ENCODE measurements at places on chromosomes 2 and 18. TPM values are rescaled to one million over a fixed set of nuclear protein-coding genes. Genes with fewer than 3 reads are reported as not detected.

DNA sequence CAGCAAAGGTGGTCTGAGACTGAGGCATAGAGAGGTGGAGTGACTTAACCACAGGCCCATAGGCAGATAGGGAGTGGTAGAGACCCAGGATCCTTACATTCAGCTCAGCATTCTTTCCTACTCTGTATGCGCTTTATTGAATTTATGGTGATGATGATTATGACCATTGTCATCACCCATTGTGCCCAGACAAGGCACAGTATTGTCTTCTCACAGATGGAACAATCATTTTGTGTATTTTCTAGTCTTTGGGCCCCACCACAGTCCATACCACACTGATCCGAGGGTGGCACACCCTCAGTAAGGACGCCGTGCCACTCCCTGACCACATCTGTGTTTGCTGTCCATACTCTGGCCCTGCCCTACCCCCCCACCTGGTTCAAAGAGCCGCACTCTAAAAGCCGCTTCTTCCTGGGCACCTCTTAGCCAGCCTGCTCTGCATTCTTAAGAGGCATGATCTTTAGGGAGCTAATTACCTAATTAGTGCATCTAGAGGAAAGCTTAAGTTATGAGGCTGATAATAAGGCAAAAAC, 179.6 kb upstream of the SMAD2 start:
- no peak for DNase-seq

DNA sequence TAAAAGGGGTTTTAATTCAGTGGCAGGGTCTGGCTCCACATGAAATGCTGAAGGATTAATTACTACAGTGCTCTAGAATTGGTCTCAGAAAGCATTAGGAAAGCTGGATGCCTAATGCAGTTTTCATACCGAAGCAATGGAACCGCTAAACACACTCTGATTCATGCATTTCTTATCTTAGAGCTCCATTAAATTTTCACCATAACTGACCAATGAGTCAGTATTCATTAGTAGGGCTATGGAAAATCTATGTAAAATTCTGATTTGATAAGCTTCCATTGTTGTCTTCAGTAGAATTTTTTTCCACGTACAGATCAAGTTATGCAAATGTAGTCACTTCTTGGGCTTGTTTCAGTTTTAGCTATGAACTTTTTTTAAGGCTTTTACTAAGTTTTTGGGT, 359.9 kb downstream of the ARHGAP15 start:
- no peak for DNase-seq

GRCh38 chr2:105943977-105944376, 199.3 kb downstream of the NCK2 start:
- DNase-seq = no peak

SH2D6 gene
- total RNA-seq = not detected

UGT1A4 gene
- 2.4 TPM for total RNA-seq

DNA sequence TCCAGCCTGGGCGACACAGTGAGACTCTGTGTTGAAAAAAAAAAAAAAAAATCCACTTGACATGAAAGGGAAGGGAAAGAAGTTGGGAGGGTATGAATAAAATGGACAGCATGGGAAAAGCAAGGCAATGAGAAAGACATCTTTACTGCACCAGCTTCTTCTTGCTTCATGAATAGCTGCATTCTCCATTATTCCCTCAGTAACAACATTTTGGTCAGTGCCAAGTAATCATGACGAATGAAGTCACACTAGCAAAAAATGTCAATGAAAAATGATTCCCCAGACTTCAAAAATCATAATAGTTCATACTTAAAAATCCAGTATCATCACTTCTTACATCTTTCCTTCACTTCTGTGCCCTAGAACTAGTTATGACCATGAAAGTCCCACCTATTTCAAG, 30.4 kb downstream of the ADAM17 start:
- no peak for DNase-seq

DNA sequence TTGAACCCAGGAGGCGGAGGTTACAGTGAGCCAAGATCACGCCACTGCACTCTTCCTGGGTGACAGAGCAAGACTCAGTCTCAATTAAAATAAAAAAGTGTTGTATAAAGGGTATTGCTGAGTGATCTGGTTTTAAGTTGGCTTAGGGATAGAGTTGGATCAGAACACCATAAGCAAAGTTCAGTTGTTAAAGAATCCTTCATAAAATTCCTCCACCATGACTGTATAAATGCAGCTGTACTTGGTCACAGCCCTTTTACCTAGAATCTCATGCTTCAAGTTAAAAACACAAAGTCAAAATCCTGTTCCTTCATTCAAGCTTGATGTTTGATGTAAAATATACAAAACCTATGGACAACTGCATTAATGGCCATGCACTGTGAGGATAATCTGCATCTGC, 33.4 kb upstream of the PNO1 start:
- no peak for DNase-seq

ANKAR gene
- total RNA-seq = 5.4 TPM

TLX2 gene
- total RNA-seq = not detected

DNA sequence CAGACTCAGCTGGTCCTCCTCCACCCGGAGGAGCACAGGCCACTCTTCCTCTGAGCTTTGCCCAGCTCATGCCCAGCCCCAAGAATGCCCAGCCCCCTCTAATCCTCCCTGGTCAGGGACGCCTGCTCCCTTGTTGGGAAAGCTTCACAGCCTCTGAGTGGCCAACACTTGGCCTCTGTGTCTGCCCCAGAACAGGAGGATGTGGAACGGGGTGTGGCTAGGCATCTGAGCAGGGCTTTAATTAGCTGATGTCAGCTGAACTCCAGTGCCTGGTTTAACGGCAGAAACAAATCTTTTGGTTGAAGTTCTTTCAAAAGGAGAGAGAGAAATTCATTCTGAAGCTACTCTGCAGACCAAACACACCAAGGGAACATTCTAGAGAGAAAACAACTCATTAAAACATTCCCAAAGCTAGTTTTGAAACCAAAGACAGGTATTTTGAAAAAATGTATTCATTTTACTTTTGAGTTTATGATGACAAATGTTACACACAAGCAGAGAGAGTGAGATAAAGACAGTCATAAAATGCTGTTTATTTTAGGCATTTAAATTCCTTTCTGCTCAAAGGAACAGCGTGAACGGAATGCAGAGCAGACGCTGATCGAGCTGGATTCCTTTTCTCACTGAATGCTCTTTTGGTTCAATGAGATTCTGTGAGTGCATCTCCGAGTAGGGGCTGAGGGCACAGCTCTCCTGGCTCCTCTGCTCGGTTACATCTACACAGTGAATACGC, 63.8 kb downstream of the RTP5 start:
- DNase-seq = peak; percentile 31

DSC1 gene
- total RNA-seq = 835 TPM

- DNase-seq = no peak
Observed at GRCh38 chr18:31596081-31596872, 4.6 kb downstream of the TTR start.

- no peak for DNase-seq
Observed at GRCh38 chr18:59265246-59265973, 7.8 kb downstream of the RAX start.

ASIC4 gene
- not detected for total RNA-seq

FZD7 gene
- total RNA-seq = 17.6 TPM

- no peak for DNase-seq
Observed at GRCh38 chr2:68514316-68514929, 47.0 kb downstream of the APLF start.

- DNase-seq = no peak
Observed at GRCh38 chr2:53826587-53827397, 33.0 kb downstream of the GPR75 start.

FTCDNL1 gene
- 2.7 TPM for total RNA-seq

All from lower leg skin (tissue), 4 donors.